GM12864 (cell line): ENCODE measurements at places on chromosomes 1 and 21.

- no peak for DNase-seq
Observed at GRCh38 chr1:27090911-27091310, 64.0 kb downstream of the SLC9A1 start.

GRCh38 chr1:153030895-153031294, at the start of gene SPRR1B:
Gene SPRR1B (plus strand): TSS chr1:153031203. CDS start chr1:153032346, 1,143 bp downstream.
- no peak for DNase-seq

- no peak for DNase-seq
Observed at GRCh38 chr1:24551960-24552571, 3.8 kb upstream of the NCMAP start.

DNA sequence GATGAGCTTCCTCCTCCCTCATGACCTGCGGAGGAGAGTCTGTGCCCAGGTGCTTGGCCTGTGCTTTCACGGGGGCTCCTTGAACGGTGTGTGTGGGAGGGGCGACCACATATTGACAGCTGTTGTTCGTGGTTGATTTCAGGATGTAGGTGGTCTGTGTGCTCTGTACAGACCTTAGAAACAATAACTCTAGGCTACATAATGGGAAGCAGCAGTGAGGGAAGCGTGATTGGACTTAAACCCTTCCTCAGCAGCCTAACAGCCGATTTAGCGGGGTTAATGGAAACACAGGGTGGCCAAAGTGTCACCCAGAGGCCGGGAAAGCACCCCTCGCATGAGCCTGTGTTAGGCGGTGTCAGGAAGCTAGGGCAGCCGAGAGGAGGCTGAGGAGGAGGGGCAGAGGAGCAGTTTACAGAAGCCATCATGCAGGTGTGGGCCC, 56.0 kb downstream of the TBCE start:
- DNase-seq: no peak

GRCh38 chr1:20648946-20649345, 12.2 kb downstream of the DDOST start:
- no peak for DNase-seq

GRCh38 chr1:184569106-184569505, 182.3 kb downstream of the C1orf21 start:
- DNase-seq: no peak

DNA sequence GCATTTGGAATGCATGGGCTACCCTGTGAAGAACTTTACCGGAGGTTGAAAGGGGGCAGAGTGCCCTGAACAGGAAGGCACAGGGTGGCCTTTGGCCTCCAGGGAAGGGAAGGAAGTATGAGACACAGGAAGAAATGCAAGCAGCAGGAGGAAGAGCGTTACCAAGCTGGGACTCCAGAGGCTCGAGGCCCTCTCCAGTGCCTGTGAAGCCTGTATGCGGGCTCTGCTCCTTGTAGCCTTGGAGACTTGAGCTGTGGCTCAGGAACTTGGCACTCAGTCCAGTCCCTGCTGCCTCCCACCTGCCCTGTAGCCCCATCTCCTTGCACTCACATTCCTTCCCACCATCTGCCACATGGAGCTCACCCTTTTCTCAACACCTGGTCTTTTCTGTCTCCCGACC, 33.5 kb upstream of the RNF19B start:
- no peak for DNase-seq

- no peak for DNase-seq
Observed at GRCh38 chr1:206725109-206725963, 40.6 kb downstream of the MAPKAPK2 start.

DNA sequence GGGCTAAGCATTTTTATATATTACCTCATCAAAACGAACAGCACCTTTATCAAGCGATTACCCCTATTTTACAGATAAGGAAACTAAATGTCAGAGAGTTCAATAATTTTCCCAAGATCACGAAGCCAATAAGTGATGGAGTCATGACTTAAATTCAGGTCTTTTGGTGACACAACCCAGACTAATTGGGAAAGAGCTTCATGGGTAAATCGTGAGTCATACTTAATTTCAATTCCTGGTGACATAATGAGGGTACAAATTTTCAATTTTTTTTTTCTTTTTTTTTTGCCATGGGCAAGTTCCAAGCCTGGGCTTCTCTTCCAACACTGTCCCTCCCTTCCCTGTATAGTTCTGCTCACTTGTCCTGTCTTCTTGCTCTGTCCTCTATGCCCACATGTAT, 30.1 kb upstream of the IL10 start:
- DNase-seq: no peak

DNA sequence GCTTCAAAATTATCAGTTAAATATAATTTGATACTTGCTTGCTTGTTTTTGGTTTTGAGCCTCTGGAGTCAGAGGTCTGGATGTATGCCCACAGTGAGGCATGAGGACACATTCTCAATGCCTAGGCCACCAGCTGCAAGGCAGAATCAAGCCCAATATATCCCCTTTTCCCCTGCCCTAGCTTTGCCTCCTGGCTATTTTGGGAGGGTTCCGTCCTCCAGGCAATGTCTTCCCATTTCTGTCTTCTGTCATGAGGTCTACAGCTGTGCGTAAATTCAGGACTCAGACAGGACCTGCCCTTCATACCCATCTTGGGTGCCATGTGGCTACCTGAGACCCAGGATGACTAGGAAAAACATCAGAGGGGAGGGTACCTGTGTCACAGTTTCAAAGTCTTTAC, 19.2 kb downstream of the NRDC start:
- DNase-seq: no peak

GRCh38 chr1:45172764-45173163, 33.6 kb downstream of the ZSWIM5 start:
- no peak for DNase-seq
